Bone marrow (tissue), 2 donors: ENCODE measurements at places on chromosomes 6 and 20.

DNA sequence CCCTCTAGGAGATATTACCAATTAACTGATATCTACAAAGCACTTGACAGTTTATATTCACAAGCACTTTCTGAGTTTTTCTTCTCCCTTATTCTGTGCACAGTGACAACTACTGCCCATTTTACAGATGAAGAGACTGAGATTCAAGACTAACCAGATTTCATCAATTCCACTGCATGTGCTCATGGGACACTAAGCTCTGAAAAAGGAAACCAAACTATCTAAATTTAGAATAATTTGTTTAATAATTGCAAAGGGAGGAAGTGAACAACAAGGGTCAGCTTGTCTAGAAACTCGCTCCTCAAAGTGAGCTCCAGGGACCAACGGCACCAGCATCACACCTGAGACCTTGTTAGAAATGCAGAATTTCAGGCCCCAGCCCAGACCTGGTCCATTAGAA lies 50.8 kb upstream of the MYLIP start:
- no peak for DNase-seq

- DNase-seq, result no peak
Observed at GRCh38 chr6:6123803-6124202, 117.1 kb upstream of the NRN1 start.

DNA sequence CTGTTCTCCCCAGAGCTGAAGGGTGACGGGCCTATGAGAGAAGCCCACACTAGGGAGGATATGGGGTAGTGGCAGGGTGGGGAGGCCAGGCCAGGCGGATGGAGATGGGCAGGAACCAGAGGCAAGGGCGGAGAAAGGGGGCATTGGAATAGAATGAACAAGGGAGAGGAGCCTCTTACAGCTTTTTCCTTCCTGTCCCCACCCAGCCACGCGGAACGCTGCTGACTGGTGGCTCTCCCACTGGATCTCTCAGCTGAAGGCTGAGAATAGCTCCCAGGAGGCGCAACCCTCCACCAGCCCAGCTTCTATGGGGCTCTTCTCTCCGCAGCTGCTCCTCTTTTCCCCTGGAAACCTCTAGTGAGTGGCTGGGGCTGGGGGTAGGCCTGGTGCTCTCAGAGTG lies 10.8 kb downstream of the DLK2 start:
- DNase-seq, result no peak

- DNase-seq, result no peak
Observed at GRCh38 chr20:16437387-16437996, 135.8 kb downstream of the KIF16B start.

GRCh38 chr6:69116658-69117057 lies 481.6 kb downstream of the ADGRB3 start:
- no peak for DNase-seq

GRCh38 chr20:34626992-34627391 lies 49.9 kb downstream of the PIGU start:
- no peak for DNase-seq

GRCh38 chr6:88919032-88919431 lies 44.4 kb downstream of the RNGTT start:
- no peak for DNase-seq

GRCh38 chr6:29631860-29632731 lies 887 bp downstream of the GABBR1 start:
- DNase-seq, result no peak

GRCh38 chr6:36717871-36718540 lies 20.4 kb downstream of the RAB44 start:
- DNase-seq, result no peak

DNA sequence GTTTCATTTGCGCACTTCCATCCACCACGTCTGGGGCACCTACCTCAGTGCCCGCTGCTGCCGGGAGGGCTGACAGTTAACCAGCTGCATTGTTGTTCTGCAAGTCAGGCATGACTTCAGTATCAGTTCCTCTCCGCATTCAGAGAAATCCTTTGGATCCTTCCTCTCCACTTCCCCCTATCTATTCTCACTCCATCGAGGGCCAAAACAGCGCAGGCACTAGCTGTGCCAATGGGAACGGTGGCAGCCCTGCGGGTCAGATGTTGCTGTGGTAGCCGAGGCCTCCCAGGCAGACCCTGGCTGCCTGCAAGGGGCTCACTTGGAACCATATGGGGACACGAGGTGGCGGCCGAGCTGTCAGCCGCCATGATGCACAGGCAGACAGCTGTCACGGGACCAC lies 64.2 kb upstream of the INSM1 start:
- DNase-seq, result no peak

- peak; percentile 26 for DNase-seq
Observed at GRCh38 chr20:50271176-50271575, 80.5 kb downstream of the CEBPB start.
